ENCODE measurements at places on chromosomes 3 and 15.
A peak's percentile ranks its signal among the peaks of the same experiment; 100 is the strongest.

GRCh38 chr15:69954666-69955065 lies 143.1 kb downstream of the TLE3 start:
- DNase-seq, result no peak

DNA sequence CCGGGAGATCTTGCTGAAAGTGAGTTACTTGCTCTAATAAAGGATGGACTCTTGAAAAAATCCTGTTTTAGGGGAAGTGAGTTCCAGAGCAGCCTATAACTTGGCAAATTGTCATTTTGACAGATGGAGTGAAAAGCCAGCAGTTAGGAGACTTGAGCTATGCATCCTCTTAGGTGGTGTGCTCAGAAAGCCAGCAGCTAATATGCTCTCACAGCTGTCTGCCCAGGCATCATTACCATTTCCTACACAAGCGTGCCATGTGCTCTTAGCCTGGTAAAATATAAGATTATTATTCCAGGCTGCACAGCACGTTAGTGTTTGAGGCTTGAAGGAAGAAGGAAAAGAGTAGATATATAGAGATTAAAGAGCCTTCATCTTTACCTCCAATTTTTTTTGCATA lies 151.0 kb downstream of the CHL1 start:
- DNase-seq, result no peak

DNA sequence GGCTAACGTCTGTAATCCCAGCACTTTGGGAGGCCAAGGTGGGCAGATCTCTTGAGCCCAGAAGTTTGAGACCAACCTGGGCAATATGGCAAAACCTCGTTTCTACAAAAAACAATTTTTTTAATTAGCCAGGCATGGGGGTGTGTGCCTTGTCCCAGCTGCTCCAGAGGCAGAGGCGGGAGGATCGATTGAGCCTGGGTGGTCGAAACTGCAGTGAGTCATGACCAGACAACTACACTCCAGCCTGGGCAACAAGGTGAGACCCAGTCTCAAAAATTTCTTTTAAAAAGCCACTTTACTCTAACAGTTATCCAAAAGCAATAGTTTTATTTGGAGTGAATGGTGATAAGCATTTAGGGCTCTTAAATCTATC lies 12.5 kb downstream of the TRIM59 start:
- DNase-seq, result no peak

DNA sequence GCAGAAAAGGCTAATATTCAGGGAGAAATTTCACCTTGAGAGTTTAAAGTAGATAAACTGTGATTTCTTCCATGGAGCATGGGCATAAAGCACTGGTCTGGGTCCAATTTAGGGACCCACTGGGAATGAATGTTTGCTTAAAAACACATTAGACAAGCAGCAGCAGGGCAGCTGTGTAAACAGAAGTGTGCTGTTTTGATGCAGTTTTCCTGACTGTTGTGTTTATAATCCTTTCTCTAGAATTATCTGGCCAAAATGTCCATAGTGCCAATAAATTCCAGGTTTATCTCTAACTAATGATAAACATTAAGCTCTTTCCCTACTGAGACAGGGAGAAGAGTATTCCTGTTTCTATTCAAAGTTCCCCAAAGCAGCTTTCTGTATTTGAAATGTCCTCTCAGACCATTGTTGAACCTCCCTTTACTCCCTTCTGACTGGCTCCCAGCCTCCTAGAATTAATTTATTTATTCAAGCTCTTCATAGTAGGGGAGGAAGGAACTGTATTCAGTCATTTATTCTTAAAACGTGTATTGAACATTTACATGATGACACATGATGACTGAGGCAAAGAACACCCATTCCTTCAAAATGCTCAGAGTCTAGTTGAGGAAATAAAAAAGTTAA lies 7.0 kb upstream of the TM4SF18 start:
- no peak for DNase-seq

- no peak for DNase-seq
Observed at GRCh38 chr3:78867409-78868372, 900.1 kb downstream of the ROBO1 start.

GRCh38 chr3:135740751-135741150 lies 224.8 kb upstream of the PPP2R3A start:
- DNase-seq, result no peak

- no peak for DNase-seq
Observed at GRCh38 chr15:77497110-77497737, 76.5 kb downstream of the HMG20A start.

GRCh38 chr3:21913791-21914190 lies 162.8 kb upstream of the ZNF385D start:
- DNase-seq, result no peak

DNA sequence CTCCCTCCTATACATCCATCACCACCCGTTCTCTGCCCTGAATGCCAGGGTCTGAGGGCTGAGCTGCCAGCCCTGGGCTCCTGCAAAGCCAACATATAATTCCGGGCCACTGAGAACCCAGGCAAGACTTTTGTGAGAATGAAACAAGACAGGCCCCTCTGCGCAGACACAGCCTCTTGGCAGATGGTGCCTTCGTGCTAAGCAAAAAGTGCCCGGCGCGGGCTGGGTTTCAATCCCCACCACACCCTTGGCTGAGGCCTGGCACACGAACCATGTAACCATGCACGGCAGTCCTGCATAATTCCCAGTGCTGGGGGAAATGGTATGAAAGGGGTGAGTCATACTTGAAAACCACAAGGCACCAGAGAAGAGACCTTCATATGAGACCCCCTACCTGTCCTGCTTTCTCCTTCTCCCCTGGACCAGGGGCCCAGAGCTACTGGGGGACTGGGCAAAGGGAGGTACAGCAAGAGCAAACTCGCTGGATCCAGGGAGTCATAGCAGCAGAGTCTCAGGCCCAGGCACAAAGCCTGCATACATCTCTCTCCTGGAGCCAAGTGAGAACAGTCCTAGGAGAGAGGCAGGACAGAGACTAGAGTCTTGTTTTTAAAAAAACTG lies 26.1 kb upstream of the LOXL1 start:
- no peak for DNase-seq

DNA sequence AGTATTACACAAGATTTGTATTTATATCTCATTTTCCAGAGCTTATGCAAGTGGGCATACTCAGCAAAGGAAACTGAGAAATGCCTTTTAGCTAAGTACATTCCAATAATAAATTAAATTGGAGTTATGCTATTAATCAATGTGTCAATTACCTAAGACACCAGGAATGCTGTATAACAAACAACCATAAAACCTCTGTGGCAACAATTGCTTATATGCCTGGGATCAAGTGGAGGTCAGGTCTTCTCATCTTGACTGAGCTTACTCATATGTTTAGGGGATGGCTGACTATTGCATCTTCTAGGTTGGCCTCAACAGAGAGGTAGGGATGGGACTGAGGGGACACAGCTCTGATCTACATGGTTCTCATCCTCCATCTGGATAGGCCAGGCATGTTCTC lies 30.7 kb downstream of the CD200R1L start:
- no peak for DNase-seq

GRCh38 chr15:48992096-48992495 lies 28.4 kb upstream of the SHC4 start:
- DNase-seq, result no peak

- no peak for DNase-seq
Observed at GRCh38 chr3:43870120-43870519, 179.4 kb downstream of the ABHD5 start.

DNA sequence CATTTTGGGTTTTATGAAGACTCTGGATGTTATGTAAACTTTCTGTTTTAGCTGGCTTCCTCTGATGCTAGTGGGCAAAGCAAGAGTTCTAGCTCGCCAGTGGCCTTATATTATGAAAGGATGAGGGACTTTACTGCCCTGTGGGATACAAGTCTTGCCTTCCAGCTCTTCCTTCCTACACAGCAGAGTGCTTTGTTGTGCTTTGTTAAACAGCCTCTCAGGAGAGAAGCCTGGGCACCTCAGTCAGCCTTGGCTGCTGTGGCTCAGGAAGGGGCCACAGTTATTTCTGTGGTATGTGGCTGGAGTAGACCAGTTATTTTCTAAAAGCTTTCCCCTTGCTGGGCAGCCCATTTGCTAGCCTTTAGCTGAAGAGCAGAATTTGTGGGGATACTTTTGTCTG lies 69.5 kb upstream of the SUCLG2 start:
- no peak for DNase-seq

- DNase-seq, result no peak
Observed at GRCh38 chr15:33934396-33934795, 33.9 kb upstream of the CHRM5 start.

- no peak for DNase-seq
Observed at GRCh38 chr3:110664148-110664547, 407.5 kb upstream of the NECTIN3 start.

GRCh38 chr3:17800232-17800631 lies 57.8 kb upstream of the TBC1D5 start:
- DNase-seq, result no peak

DNA sequence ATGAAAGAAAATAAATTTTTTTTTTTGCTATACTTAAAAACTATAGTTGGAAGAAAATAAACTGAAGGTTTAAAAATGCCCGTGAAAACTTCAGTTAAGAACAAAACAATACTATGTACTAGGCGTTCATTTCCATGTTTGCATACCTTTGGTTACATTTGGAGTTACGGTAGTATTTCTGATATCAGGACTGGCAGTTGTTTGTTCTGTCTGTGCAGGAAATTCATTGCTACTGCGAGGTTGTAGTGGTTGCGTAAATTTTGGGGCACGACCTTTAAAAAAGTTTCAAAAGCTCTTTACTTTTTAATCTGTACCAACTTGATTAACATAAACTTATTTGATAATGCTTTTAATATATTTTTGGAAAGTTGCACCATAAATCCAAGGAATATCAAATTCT lies 47.9 kb downstream of the ST3GAL6 start:
- no peak for DNase-seq

GRCh38 chr3:146470425-146470990 lies 1.1 kb upstream of the PLSCR2 start:
- no peak for DNase-seq

DNA sequence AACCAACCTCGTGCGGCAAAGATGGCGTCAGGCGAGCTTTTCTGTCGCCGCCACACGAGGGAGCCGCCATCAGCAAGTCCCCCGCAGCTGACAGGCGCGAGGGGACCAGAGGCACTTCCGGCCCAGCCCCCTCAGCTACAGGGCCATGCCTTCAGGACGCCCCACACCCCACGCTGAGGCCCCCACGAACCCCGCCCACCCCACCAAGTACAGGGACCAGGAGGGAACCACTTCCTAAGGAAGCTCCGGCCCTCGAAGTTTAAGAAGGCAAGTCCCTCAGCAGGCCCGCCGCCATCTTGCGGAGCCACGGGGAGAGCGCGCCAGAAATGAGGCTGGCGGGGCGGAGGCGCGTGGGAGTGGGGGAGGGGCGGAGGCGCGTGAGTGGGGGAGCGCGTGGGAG lies 790 bp downstream of the DAZL start:
- no peak for DNase-seq

DNA sequence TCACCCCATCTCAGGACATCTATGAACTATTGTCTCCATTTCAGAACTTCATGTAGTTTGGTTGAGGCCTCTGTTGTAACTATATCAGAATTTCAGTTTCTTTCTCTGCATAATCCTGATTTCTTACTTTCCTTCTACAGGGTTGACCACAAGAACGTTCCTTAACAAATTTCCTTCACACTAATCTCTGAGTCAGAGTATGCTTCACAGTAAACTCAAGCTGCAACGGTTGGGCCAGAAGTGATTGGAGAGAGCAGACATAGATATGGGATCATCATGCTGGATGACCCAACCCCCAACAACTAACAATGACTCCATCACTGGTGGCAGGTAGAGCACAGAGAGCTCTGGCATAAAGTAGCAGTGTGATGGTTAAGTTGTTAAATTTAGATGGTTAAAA lies 128.8 kb upstream of the OSTN start:
- no peak for DNase-seq

GRCh38 chr3:29759411-29760225 lies 478.7 kb downstream of the RBMS3 start:
- DNase-seq, result no peak

GRCh38 chr3:194974468-194975135 lies 288.9 kb downstream of the FAM43A start:
- DNase-seq, result no peak

GRCh38 chr3:122609798-122610559 lies 32.5 kb downstream of the PARP15 start:
- peak; percentile 25 for DNase-seq

DNA sequence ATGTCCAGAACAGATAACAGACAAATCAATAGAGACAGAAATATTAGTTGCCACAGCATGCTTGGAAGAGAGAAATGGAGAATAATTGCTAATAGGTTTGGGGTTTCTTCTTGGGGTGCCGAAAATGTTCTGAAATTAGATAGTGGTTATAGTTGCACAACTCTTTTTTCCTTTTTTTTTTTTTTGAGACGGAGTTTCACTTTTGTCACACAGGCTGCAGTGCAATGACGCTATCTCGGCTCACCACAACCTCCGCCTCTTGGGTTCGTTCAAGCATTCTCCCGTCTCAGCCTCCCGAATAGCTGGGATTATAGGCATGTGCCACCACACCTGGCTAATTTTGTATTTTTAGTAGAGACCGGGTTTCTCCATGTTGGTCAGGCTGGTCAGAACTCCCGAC lies 163.3 kb downstream of the PLCH1 start:
- DNase-seq, result no peak

DNA sequence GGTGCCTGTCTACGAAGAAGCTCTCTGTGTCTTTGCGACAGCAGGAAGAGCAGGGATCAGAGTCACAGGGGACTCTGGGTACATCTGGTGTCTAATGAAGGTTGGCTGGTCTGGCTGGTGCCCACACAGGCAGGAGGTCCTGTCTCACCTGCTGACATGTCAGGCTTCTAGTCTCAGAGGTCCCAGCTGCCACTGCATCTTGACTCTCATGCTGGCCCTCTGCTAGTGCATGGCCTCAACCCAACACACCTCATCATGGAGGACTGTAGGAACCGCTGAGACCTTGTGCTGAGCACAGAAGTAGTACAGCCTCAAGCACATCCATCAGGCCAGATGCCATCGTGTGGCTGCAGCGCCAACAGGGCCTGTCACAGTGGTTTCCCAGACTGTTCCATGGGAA lies 206.1 kb upstream of the NR2F2 start:
- no peak for DNase-seq

Data from CD4-positive, alpha-beta T cell treated with Interleukin-6 at 100 ng/mL for 8 hours (primary cell).